ENCODE measurements at places on chromosomes 2 and 18.

GRCh38 chr2:180143633-180144337 is 136.7 kb upstream of the CWC22 start:
- no peak for DNase-seq

DNA sequence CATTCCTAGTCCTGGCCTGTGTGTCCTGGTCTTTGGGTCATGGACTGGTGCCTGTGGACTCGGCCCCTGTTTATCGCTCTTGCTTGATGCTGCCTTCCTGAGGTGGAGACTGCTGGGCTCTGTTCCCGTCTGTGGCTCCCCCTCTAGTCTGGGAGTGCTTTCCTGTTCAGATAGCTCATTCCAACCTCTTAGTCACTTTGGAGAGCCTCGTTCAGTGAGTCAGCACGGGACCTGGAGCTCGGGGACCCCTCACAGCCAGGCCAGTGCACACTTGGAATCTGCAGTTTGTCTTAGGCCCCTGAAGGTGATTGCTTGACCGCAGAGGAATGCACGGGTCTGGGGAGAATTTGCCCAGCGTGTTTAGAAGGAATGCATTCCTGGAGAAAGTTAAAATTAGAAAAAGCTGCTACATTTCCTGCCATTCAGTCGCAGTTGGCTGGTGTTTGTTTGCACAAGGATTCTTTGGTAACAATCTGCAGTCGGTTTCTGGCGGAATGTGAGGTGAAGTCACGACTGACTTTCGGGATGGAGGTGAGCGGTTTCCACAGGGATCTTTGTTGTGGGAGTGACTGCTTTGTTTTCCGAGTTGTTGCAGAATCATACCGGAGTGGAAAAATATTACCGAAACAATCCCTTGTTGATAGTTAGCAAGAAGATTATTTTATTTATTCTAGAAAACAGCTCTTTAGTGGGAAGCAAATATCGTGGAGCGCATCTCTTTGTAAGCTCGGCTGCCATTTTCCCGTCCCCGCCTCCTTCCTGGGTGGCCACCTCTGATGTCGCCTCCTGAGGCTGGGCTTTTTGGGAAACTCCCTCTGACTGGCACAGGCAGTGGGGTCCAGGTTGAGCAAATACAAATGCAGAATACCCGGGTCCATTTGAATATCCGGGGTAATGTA is 29.6 kb downstream of the SH3BP4 start:
- DNase-seq: no peak

GRCh38 chr2:136787970-136788369 is 22.6 kb downstream of the THSD7B start:
- DNase-seq: no peak

DNA sequence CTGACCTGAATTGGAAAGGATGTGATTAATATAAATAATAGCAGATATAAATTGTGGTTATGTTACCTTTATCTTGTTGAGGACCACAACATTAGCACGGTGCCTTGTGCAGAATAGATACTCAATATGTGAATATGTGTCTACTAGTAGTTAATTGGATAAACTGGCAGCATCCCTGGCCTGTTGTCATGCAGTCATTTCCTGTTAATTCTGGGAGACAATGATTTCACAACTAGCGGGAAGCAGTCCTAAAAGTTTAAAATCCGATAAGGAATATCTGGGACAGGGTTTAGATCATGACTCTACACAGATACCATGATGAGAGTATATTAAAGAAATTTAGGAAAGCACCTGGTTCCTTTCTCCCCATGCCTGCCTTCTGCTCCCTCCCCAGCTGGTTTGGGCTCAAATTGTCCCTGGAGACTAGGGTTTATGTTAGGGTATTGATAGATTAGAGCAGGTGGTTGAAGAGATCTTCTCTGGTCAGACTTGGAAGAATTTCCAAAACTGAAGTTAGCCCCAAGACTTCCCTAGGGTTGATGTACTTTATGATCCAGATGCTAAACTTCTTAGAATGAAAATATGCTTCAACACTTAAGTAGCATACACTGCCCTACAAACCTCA is 32.8 kb downstream of the CYBRD1 start:
- DNase-seq: no peak

- peak; percentile 35 for DNase-seq
These were observed at the start of gene EMILIN2 for GRCh38 chr18:2846636-2847316. EMILIN2 (plus strand) TSS chr18:2847006; CDS start chr18:2847189, 183 bp downstream.

- DNase-seq: no peak
These were observed 237.6 kb upstream of the UBE2E3 start for GRCh38 chr2:180742801-180743200.

DNA sequence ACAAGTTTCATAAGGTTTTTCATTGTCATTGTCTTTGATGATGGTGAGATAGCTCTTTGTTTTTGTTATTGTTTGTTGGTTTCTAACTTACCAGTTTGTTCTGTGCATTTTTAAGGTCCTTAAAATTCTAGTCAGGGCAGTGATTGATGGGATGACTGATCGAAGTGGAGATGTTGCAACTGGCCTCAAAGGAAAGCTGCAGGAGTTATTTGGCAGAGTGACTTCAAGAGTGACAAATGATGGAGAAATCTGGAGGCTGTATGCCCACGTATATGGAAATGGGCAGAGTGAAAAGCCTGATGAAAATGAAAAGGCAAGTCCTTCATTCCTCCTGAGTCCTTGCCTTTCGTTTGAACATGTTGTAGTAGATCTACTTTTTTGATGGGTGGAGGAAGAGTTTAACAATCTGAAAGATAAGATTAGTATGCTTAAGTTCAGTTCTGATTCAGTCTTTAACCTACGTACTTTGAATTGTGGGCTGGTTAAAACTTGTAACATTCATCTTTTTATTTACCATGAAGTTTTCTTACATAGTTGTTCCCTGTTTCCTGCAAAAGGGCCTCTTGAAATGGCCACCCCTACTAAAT is 135.8 kb upstream of the LTBP1 start:
- no peak for DNase-seq

GRCh38 chr2:203340791-203341487 is 12.7 kb downstream of the ABI2 start:
- DNase-seq: no peak

GRCh38 chr2:132407784-132408183 is 8.8 kb upstream of the GPR39 start:
- DNase-seq: no peak

DNA sequence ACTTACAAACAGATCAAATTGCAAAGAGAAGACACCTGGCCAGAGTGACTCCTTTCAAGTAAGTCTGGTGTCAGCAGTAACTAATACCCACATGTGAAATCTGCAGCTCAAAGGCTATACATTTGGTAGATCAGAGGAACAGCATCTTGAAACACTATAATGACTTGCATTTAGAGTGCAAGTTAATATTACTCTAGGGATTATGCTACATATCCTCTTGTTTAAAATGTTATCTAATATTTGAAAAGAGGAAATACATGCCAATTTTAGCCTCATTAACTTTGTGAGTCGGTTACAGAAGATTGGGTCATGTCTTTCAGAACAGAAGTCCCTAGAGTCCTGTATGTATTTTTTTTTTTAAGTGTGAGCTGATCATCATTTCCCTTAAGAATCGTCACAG is 15.2 kb downstream of the LANCL1 start:
- no peak for DNase-seq

DNA sequence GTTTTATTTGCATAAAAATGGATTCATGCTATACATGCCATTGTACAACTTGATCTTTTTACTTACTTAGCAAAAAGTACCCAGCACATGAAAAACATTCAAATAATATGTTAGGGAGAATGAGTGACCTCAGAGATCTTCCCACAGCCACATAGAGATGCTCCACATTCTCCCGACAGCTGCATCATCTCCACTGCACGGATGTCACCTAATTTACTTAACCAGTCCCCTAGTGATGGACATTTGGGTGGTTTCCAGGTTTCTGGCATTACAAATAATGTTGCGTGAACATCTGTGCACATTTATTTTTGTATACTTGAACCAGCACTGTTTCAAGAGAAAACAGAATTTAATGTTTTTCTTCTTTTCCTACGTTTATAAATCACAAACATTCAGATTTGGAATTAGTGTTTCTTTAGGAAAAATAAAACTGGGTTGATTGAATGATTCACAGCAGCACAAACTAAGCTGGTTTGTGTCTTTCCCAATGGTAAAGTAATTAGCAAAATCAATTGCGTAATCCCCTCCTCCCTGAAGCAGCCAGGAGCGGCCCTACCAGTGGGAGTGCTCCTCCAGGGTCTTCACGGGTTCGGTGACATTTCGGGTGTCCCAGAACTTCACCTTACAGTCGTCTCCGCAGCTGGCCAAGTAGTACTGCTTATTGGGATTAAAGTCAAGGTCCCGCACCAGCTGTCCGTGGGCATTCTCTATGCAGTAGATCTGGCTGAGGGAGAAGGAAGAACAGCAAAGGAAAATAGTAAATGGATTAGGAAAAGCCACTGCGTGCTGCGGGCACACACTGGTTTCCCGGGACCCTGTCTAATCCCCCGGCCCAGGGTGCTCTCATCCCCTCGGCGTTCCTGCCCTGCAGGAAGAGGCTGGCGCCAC is 183.9 kb downstream of the EIPR1 start:
- no peak for DNase-seq

- no peak for DNase-seq
These were observed 496.1 kb upstream of the FSIP2 start for GRCh38 chr2:185242462-185242861.

GRCh38 chr2:222671259-222672067 is at the start of gene MOGAT1:
MOGAT1 (plus strand) TSS chr2:222671658; CDS start chr2:222671786, 128 bp downstream.
- DNase-seq: no peak

GRCh38 chr2:229610333-229610732 is 104.0 kb downstream of the DNER start:
- DNase-seq: no peak

DNA sequence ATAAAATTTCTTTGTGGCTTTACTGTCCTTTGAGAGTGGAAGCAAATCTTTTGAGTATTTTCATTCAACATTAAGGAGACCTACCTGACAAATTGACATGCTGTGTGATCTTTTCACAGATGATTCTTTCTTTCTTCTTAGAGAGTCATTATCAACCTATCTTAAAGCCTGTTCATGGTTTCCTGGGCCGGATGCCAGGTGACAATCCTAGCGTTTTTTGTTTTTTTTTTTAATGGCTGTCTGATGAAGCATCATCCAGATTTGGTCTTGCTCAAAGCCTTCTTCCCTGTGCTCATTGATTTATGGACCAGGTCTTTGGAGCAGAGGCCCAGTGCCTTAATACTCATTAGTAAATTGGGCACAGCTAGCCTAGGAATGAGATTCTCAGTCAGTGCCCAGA is 9.8 kb upstream of the MGAT5 start:
- DNase-seq: no peak

GRCh38 chr2:74381751-74382150 is 1.6 kb upstream of the DCTN1 start:
- DNase-seq: no peak

GRCh38 chr18:3864669-3865298 is 414.8 kb downstream of the TGIF1 start:
- no peak for DNase-seq

DNA sequence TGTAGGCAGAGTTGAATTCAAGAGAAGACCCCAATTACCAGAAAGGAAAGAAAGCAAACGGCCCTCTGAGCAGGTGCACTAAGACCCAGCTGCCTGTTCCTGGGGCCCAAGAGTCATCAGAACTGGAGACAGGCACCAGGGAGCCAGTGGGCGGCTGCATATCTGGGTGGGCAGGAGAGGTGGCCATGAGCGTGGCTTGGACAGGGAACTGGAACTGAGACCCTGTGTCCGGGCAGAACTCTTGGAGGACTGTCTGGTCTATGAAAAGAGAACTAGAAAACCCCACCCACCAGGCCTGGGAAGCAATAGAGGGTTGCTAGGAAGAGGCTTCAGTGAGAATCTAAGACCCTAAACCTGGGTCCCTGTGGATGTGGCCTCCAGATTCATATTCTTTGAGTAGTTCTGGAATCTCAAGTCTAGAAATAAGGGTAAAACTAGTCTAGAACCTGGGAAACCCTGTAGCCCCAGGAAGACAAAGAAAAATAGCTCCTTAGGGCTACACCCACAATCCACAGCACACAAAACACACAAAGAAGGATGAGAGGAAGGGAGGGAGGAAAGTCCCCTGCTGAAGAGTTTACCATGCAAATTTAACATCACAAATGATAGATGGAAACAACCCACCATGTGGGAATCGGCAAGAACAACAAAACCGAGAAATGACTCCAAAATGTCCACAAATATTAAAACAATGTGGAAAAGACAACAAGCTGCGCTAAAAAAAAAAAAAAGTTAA is 147.0 kb downstream of the HDAC4 start:
- no peak for DNase-seq

Data from naive thymus-derived CD4-positive, alpha-beta T cell (primary cell).